RWPE2 (cell line): ENCODE measurements at places on chromosomes 6 and 20.

- DNase-seq = no peak
These were observed 43.6 kb upstream of the TMEM170B start for GRCh38 chr6:11493974-11494373.

DNA sequence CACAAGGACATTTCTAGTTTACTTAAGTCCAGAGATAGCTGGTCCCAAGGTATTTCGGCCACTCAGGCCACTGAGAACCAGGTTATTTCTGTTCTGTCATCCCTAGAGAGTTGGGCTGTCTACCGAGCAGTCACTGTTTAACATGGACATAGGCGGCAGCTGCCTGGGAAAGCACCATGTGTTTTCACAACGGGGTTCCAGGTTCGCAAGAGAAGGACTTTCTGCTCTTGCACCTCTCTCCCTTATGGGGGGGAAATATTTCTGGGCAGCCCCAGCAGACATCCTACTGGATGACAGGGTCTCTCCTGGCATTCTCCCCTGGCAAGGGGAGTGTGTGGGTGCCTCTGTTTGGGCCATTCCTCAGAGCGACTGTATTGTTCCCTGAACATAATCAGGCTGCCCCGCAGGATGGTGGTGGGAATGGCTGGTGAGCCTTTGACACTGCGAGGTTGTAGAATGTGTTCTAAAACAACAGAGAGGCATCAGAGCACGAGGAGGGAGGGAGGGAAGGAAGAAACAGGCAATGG lies 64.4 kb upstream of the DUSP22 start:
- DNase-seq = no peak

DNA sequence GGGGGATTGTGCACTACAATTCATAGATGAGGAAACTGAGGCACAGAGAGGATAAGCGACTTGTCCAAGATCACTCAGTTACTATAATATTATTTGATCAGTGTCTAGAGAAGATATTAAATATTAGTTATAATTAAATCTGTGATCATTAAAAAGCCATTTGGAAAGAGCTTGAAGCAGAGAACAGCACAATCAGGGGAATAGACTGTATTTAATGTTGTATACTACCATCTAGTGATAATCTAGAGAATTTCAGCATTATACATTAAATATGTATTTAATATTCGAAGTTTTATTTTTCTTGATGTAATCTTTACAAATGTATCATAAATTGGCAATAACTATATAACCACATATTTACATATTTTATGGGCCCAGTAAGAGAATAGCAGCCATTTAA lies 20.1 kb upstream of the MTCL3 start:
- DNase-seq = no peak

- DNase-seq = no peak
These were observed 171.5 kb downstream of the LY86 start for GRCh38 chr6:6760002-6760401.

DNA sequence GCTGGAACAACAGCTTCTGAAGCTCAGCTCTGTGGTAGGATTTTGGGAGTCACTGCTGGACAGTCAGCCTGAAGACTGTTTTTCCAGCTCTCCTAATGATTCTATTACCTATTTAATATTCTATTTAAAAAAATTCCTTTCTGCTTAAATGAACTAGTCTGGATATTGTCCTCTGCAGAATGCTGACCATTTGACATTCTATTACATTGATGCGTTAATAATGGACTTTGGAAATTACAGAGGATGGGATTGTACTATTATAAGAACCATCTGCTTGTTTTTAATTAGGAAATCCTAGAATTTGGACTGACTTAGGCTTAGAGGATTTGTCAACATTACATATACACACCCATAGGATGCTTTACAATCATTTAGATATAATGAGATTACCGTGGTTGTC lies 19.7 kb downstream of the LRP11 start:
- DNase-seq = no peak

DNA sequence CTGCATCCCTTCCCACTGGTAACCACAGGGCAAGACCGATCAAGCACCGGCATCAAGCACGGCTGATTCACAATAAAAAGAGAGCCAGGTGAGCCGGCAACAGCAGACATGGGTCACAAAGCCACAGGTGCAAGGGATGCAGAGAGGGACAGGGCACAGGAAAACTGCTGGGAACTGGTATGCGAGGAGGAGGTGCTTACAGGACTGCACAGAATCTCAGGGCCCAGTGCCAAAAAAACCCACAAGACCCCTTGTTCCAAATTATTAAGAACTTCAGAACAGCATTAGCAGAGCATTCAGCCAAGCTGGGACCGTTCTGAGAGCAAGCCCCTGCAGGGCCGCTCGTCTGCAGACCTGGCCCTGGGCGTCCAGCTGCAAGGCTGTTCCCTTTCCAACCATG lies 35.4 kb downstream of the BFSP1 start:
- no peak for DNase-seq

DNA sequence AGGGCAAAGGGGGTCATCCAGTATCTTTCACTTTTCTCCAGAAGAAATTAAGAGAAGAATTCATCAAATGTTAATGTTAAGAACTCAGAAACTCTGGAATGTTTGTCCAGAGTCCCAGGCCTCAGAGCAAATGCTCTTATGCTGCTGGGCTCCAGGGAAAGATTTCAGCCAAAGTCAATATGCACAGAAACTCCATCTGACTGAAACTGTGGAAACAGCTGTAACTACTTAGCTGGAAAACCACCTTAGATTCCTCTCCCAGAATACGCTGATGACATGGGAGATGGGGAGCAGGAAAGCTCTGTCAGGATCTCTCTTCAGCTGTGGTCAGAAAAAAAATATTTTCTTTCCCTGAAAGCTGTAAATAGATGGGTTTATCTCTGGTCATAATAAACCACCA lies 559.6 kb downstream of the RFPL4B start:
- DNase-seq = no peak

DNA sequence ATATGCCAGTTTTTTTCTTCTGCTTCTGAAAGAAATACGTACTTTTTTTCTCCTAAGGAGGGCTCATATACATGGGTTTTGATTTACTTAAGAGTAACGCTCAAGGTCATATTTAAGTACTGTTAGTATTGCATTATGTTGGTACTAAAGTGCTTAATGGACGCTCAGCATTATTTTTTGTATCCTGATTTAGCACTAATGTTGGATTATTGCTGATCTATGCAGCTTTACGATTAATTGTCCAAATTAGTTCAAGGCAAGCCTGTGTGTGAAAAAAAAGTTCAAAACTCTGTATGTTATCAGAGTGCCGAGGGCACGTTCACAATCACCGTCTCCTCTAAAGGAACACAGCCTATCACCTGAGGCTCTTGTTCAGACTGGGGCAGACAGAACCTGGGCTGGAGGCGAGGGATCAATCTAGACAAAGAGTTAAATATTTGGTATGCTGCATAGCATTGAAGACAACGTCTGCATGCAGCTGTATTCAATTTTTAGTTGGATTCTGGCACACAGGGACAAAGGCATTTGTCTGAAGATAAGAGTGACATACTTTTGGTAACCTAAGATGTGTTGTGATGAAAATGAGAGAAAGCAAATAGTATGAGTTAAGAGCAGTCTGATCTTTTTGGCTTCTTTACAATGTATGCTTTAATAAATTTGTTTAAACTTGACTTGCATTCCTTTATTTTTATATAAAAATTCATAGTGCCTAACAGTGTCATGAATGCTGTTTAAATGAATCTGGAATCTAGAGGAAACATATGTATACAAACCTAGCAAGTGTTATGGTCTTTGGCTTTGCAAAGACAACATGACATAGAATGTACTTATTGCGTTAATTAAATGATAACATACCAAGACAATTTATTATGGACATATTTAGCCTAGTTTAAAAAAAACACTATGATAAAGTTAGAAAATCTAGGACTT lies 341.2 kb downstream of the SAMD5 start:
- no peak for DNase-seq

DNA sequence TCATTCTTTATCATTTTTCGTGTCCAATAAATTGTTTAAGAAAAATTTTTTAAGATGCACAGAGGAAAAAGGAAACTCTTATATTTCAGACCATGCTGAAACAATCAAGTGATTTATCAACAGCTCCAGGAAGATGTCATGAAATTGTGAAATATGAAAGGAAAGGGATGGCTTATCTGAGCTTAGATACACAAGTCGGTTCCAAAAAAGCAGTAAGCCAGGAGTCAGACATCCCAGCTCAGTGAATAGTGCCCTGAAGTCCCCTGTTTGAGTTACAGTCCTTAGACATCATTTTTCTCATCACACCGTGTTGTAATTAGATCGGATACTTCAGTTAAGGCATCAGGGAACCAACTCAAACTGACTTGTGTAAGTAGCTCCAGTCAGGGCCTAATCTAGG lies 91.0 kb upstream of the SSTR4 start:
- DNase-seq = no peak

DNA sequence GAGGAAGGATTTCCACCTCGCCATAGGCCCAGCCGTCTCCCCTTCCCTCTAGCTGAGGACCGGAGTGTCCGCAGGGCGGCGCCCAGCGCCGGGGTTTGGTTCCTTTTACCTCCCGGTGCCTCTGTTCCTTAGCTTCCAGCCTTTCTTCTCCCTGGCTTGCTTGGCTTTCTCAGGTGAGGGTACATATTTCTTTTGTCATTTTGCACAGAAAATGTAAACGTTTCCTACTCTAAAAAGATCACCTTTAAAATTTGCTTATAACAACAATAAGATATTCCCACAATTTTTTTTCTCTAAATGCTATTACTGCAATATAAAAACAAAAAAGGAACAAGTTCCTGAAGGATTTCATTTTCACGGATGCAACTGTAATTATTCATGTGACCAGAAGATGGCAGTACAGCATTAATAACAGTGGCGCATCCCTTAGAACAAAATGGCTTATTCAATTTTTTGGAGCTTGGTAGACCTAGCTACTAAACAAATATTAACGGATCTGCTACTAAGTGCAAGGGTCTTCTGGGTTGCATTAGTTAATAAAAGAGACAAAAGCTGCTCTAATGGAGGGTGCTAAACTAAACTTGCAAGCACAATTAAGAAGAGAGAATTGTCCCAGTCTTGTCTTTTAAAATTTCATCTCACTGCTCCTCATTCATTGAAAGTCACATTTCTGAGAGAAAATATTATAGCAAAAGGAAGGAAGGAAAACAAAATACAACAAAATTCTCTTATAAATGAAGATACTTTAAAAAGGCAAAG lies 172.9 kb downstream of the ADGRG6 start:
- DNase-seq = peak; percentile 65

DNA sequence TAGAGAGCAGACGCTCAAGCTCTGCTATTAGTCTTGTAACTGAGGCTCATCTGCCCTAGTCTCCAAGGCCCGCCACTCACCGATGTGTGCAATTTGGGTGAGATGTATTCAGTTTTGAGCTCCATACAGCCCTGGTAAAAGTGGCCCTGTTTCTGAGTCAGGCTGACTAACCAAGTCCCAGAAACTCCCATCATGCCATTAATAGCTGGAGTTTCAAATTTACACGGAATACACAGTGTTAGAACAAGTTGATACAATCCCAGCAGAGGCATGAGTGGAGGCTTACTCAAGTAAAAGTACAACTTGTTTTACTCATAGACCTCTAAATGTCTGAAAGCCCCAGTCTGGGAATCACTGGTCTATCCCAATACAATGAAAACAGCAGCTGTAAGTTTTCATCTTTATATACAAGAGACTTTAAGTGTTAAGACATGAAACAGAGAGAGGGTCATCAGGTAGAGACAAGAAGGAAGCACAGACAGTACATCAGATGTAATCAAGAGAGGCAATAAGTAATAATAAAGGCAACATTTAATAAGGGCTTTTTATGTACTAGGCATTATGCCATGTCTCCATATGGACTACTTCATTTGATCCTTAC lies 42.4 kb downstream of the RTN4IP1 start:
- DNase-seq = no peak

- no peak for DNase-seq
These were observed 6.4 kb downstream of the RAB44 start for GRCh38 chr6:36703982-36704381.

DNA sequence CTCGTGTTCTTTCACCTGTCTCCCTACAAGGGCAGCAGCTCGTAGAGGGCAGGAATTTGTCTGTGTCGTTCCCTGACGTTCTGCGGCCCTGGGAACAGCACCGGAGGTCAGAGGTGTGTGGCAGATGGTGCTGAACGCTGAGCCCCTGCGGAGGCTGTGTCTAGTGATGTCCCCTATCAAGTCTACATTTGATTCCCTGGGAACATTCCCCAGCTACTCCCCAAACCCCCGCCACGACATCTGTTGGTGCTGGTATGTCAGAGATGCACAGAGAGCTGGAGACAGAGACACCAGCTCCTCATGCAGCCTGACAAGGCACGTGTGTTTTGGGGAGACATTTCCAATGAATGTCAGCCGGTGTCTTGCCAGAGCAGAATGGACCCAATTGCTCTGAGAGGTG lies 7.7 kb downstream of the PMEPA1 start:
- no peak for DNase-seq

DNA sequence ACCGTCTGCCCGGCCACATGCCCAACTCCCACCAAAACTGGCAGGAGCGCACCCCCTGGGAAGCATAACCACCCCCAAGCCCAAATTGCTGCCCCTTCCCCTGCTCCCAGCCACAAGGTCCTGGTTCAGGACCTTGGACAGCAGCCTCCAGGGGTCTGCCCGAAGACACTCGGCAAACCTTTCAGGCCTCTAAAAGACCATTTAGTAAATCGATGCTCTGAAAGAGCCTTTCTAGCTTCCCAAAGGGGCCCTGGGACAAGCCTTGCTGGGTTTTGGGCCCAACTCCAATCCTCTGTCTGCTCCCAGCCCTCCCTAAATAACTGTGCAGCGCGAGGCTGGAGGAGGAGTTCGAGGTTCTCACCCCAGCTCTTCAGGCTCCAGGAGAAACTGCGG lies 30.5 kb downstream of the GRM4 start:
- DNase-seq = no peak

DNA sequence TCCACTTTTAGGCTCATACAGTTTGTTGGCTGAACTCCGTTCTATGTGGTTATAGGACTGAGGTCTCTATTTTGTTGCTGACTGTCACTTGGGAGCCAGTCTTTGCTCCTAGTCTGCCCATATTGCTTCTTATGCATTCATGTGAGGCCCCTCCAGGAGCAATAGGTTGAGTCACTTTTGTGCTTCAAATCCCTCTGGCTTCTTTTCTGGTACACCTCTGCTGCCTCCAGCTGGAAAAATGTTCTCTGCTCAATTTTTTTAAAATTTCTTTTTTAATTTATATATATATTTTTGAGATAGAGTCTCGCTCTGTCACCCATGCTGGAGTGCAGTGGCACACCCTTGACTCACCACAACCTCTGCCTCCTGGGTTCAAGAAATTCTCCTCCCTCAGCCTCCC lies 42.7 kb upstream of the NOX3 start:
- DNase-seq = no peak

GRCh38 chr6:166465671-166466087 lies 82.9 kb upstream of the MPC1 start:
- no peak for DNase-seq

DNA sequence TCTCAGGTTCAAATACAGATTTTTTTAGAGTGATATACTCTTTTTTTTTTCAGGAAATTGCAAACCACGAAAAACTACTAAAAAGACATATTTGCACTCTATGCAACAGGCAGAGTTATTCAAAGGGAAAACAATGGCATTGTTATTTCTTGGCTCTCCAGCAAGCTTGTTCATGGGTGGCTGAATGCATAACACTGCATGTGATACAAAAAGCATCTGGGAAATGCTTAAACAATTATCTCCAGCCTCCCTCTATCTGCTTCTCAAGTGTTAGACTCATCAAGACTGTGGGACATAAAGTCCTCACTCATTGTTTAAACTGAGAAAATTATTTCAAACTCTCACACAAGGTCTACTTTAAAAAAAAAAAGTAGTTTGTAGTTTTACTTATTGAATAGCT lies 7.3 kb upstream of the COL12A1 start:
- no peak for DNase-seq

- no peak for DNase-seq
These were observed 42.8 kb downstream of the GPR6 start for GRCh38 chr6:110020888-110021287.

GRCh38 chr6:158660333-158660754 lies 10.5 kb downstream of the SYTL3 start:
- DNase-seq = no peak

- DNase-seq = no peak
These were observed 3.9 kb upstream of the SRSF3 start for GRCh38 chr6:36590237-36590636.
